ENCODE measurements at places on chromosomes 1 and 21.

- DNase-seq = no peak
Observed at GRCh38 chr1:170198584-170198983, 52.8 kb downstream of the NTMT2 start.

GRCh38 chr1:211133393-211133835 is 534 bp downstream of the KCNH1 start:
- peak; percentile 36 for DNase-seq

- peak; percentile 41 for DNase-seq
Observed at GRCh38 chr1:234699795-234700665, 90.1 kb upstream of the IRF2BP2 start.

DNA sequence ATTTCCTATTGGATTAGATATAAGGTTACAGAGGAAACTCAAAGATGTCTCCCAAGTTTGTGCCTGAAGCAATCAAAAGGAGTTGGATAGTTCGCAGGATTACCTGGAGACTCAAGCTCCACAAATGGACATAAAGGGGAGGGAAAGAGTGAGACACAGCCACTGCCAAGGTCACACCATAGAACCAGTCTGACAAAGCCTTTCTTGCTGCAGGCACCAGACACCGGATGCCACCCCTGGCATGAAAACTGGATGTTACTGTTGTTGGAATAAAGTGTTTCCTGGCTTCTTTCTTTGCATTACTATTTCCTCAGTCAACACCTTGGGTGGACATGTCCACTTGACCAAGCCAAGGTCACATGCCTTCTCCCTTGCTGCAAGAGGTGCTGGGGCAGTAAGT is 70.6 kb downstream of the SNRPE start:
- no peak for DNase-seq

Data from activated CD8-positive, alpha-beta T cell treated with anti-CD3 and anti-CD28 coated beads for 36 hours (primary cell).